ENCODE measurements at places on chromosomes 4 and X. TPM values are rescaled to one million over a fixed set of nuclear protein-coding genes. Genes with fewer than 3 reads are reported as not detected.

DNA sequence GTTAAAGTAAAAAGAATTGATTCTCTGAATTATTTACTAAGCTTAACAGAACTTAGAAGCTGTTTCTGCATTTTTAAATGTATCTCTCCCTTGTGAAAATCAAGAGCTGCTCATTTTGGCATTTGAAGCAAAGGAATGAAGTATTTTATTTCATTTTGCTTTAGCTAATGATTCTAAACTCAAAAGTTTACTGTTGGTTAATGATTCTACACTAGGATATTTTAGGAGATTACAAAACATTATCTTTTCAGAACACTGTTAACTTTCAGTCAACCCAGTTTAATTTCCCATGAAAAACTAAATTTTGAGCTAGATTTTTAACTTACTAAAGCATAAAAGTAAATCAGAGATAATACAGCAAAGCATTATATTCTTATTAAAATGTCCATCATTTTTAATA is 355.2 kb upstream of the CXorf51B start:
- DNase-seq = no peak

The DSPP gene
- total RNA-seq = not detected

DNA sequence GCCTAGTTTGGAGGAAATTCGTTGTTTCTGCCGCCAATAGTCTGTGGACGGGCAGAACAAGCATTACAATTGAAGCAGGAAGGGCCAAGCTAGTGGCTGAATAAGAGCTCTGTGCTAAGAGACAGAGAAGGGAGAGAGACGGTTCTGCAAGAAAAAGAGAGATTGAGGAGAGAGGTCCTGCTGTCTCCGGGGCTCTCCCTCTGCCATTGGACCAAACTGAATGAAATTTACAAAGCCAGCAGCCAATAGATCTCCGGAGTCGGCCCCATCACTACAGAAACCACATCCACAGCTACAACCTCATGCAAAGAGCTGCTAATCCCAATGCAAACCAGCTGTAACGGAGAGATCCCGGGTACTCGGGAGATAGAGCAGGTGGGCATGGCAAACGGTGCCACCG is at the start of gene NLGN4X:
Gene NLGN4X (minus strand): TSS at position 148 of the 400 bp plus-strand sequence. CDS start 77,401 bp downstream, outside the sequence.
- DNase-seq = no peak

The CDKL2 gene
- 1.1 TPM for total RNA-seq

The TLR10 gene
- total RNA-seq = 0.10 TPM

The USP17L18 gene
- total RNA-seq = 0.29 TPM

The AMTN gene
- not detected for total RNA-seq

DNA sequence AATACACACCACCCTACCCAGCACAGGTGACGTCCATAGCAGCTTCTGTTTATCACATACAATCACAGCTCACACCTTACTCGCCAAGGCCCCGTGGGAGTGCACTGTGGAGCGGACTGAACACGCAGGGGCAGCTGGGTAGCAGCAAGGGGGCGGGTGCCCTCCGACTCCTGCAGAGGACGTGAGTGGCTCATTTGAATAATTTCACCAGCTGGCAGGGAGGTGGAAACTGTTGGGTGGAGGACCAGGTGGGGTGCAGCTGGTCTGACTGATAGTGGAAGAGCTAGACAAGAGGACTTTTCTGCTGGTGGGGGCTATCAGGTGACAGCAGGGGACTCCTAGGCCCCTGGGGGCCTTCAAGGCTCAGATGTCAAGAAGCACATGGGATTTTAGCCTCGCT is 16.3 kb downstream of the MAN2B2 start:
- no peak for DNase-seq

- no peak for DNase-seq
These were observed 53.5 kb upstream of the PUDP start for GRCh38 chrX:7201496-7201895.

The IL9R gene
- 22.1 TPM for total RNA-seq

The CPLX1 gene
- total RNA-seq = 6.7 TPM

The GDPD2 gene
- total RNA-seq = 1.5 TPM

DNA sequence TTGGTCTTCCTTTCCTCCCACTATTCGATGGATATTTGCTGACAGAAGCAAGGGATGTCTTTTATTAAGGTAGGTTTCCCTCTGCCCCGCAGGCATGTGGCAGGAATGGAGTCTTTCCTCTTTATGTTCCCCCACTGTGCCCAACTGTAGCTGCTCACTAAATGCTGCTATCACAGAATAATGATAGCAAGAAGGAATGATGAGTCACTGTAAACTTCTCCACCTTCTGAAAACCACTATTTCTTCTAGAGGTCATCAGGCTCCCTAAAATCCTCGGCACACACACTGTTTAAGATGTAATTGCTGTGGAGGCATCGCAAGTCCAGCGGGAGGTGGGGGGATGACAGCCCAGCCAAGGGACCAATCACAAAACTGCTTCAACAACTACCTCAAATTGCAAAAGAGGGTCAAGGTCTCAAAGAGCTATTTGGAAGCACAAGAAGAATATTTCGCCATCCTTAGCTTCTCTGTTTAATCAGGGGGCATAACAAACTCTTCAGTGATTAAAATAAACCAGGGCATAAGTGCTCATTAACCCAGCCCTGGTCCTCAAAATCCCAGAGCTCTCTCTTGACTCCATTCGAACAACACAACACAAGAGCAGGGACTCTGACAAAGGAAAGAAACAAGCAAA is 13.9 kb downstream of the QDPR start:
- no peak for DNase-seq

DNA sequence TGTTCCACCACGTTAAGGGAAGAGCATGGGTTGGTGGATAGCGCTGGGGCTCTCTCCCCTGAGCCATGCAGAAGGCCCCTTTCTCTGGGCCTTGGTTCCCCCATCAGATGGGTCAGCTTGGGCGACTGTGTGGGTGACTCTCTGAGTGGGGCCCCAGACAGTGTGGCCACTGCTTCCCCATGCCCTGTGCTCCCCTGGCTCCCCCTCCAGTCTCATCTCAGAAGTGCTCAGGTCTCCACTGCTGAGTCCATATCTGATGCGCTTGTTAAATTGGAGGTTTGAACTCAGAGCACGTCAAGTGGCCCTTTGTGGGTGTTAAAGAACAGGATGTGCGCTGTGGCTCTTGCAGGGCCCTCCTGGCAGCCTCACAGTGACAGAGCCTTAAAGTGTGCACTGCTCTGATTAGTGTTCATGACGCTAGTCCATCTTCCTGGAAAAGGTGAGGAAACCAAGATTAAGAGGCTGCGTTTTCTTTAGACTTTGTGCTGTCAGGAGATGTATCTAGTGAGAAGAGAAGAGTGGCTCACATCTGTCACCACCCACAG is 59.8 kb downstream of the NELFA start:
- no peak for DNase-seq

- DNase-seq = no peak
These were observed 739 bp downstream of the SLC49A3 start for GRCh38 chr4:687971-688853.

The CCDC110 gene
- 2.3 TPM for total RNA-seq

- no peak for DNase-seq
These were observed 133.2 kb downstream of the ARHGAP6 start for GRCh38 chrX:11532291-11533078.

GRCh38 chr4:72275381-72275780 is 243.6 kb downstream of the NPFFR2 start:
- DNase-seq = no peak

DNA sequence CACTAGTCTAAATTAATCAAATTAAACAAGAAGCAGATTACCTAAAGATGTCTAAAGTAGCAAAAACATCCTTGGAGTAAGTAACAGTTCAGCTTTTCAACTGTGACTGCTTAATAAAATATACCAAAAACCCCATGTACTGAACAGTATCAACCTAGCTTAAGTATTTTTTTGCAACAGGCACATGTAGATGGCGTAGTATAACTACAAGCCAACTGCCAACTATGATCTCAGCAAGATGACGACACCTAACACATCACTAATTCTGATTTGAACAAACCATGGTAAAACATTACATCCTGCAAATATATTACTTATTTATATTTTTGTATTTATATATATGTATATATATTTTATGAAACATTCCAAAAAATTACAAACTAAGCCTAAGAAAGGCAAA is 24.5 kb downstream of the DHX15 start:
- no peak for DNase-seq

- DNase-seq = no peak
These were observed 23.3 kb downstream of the TRMT2B start for GRCh38 chrX:101028562-101028961.

The PIR gene
- total RNA-seq = 19.0 TPM

GRCh38 chr4:98385831-98386230 is 124.6 kb downstream of the RAP1GDS1 start:
- no peak for DNase-seq

DNA sequence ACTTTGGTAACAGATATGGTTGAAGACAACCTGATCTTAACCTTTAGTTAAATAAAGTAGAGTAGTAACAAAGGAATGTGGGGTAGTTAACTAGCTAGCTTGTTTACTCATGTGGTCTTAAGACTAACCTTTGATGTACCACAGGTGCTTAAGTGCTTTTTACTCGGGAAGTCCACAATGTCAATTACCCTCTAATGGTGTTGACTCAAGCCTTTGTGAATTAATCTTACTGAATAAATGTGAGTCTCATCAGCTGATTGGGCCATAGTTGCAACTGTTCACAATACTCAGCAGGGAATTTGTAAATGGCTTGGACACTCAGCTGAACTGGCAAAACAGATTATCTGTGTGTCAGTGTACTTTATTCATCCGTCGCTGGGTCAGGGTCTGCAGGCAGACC is 119.0 kb upstream of the UGT8 start:
- DNase-seq = no peak

DNA sequence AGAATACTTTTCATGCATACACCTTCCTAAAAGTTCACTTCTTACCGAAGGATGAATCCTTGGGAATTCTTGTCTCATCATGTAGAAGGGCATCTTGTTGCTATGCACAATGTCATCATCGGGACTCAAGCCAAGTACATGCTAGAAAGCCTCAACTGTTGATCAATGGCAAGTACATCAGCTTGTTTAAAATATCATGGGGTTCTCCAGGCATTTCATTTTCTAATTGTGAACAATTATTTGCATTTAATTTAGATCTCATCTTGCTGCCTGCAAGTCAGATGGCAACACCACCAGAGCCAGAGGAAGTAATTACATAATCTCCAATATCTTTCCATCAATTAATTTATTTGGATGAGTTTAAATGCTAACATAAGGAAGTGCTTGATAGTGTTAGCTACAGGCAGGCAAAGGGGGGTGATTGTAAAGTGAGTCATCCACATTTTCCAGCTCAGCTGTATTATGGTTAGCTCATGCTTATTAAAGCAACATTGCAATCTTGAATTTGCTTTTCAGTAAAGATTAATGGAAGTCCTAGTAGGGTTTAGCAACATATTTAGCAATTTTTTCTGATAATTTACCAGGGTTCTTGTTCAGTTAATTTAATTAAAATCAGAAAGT is 356.5 kb downstream of the CBLL2 start:
- DNase-seq = no peak

All from ureter (tissue), 1 donor.